AG04450 (cell line): ENCODE measurements at places on chromosomes 2 and 18.

- DNase-seq = no peak
These were observed 68.4 kb downstream of the TWIST2 start for GRCh38 chr2:238916176-238916874.

DNA sequence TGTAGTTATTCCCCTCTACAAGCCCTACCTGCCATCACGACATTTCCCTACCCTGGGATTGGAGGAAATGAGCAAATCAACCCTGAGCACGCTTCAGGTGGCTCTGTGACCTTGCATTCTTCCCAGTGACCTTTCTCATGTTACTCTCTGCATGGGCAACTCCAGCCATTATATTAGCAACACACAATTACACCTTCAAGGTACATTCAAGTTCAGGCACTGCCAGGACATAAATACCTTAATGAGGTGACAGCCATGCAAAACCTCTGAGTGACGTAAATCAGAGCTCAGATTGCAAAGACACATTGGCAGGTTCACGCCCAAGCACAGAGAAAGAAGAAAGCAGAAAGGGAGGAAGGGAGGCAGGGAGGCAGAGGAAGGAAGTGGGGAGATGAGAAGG lies 68.7 kb upstream of the ALK start:
- no peak for DNase-seq

DNA sequence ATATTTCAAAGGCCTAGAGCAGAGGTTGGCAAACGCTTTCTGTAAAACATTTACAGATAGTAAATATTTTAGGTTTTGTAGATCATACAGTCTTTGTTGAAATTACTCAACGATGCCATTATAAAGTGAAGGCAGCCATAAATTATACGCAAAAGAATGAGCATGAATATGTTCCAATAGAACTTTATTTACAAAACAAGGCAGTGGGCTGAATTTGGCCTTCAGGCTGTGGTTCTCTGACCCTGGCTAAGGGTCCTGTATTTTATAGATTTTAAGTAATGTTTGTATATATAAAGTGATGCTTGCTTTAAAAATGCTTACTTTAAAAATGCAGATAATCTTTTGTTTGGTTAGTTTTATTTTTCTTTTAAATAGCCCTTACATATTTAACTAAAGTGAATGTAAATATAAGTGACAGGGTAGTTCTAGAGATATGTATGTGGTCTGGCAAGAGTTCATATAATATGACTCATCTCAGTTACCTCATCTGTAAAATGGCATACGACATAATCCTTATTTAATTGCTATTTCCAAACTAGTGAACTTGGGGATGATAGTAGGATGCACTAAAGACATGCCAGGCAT lies 51.7 kb upstream of the ATP5MC3 start:
- peak; percentile 72 for DNase-seq

- DNase-seq = no peak
These were observed 48.0 kb upstream of the RMND5A start for GRCh38 chr2:86672027-86672545.

- no peak for DNase-seq
These were observed 144.9 kb downstream of the AGAP1 start for GRCh38 chr2:235638541-235639427.

- DNase-seq = no peak
These were observed 138.3 kb upstream of the CYP1B1 start for GRCh38 chr2:38214209-38214717.

GRCh38 chr2:56410140-56410539 lies 226.3 kb downstream of the CCDC85A start:
- no peak for DNase-seq

GRCh38 chr2:122414902-122415301 lies 659.5 kb downstream of the TSN start:
- no peak for DNase-seq

DNA sequence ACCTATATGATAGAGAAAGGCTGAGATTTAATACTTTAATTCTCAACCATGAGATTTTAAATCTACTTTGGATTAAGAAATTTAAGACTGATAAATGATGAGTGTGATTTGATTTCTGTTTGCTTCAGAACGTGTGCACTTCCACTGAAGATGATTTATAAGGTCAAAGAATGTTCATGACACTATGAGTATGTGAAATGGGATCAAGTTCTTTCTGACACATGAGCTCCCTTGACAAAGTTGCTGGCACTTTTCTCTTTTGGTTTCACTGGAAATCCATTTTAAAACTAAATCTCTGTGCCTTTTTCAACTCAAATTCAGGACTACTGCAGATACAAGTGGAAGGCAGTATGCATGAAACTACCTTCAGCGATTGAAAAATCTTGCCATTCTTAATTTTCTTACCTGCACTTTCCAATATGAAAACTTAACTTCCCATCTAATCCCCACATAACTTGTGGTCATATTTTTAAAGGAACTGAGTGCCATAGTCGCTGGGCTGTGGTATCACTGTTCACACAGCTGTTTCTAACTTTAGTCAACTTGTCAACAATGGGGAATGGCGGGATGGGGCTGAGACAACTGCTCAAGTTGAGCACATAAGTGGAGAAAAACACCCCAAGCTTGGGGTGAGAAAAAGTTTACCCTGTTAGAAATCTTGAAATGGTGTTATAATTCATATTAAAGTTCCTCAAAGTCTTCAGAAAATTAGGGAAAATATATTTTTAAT lies 51.8 kb upstream of the TTN start:
- DNase-seq = no peak

DNA sequence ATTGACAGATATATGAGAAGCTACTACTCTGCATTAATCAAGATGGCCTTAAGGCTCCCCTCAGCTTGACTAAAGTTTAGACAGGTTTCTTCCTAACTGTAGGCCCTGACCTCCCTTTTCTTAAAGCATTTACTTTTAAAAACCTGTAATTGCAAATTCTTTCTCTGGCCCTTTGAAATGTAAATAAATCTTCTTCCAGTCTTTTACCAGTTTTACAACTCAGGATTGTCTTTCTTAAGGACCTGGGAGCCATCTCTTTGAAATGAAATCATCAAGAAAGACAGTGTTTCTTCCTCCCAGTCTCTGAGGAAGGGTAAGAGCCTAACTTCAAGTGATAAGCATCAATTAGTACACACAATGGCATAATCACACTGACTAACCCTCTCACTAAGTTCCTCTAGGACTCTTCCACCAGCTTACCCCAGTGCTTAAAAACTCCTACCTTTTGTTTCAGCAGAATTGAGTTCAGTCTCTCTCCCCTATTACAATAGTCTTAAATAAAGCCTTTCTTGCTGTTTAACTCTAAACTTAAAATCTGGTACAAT lies 58.7 kb upstream of the CDH20 start:
- DNase-seq = no peak

GRCh38 chr2:133885847-133886246 lies 317.6 kb upstream of the NCKAP5 start:
- DNase-seq = no peak

- DNase-seq = no peak
These were observed 1960.2 kb downstream of the SUCLG1 start for GRCh38 chr2:82498777-82499443.

- no peak for DNase-seq
These were observed 725 bp downstream of the SLC66A2 start for GRCh38 chr18:79950515-79951341.

DNA sequence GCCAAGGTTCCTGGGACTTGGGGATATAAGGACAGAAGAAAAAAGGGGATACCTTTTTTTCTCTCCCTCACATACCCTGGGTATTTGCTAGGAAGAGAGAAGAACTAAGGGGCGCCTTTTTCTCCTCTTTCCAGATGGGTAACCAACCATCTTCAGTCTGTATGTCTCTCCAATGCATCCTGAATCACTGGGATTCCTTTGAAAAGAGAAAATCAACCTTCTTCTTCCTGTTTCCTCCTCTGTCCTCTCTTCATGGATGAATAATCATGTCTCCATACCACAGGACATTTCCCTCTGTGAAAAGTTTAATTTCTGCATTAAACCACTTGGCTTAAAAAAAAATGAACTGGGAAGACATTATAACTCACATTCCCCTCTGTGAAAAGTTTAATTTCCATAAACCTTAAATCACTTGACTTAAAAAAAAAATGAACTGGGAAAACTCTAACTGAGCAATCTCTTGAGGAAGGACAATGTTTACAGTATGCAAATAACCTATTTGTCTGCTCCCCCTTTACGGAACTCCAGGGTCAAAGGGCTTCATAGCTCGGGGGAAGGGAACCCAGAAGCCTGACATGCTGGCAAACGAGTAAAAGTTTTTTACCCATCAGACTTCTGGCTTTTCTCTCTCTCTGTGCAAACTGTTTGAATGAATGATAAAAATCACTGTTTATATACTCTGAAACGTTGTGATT lies 56.7 kb upstream of the FAM98A start:
- DNase-seq = no peak

- no peak for DNase-seq
These were observed 533 bp downstream of the DHX57 start for GRCh38 chr2:38875227-38875575.

GRCh38 chr2:78118037-78118436 lies 595.9 kb upstream of the LRRTM4 start:
- DNase-seq = no peak

- no peak for DNase-seq
These were observed 70.5 kb upstream of the IGFBP5 start for GRCh38 chr2:216765761-216766262.

GRCh38 chr2:58983111-58983510 lies 742.0 kb upstream of the FANCL start:
- DNase-seq = no peak

DNA sequence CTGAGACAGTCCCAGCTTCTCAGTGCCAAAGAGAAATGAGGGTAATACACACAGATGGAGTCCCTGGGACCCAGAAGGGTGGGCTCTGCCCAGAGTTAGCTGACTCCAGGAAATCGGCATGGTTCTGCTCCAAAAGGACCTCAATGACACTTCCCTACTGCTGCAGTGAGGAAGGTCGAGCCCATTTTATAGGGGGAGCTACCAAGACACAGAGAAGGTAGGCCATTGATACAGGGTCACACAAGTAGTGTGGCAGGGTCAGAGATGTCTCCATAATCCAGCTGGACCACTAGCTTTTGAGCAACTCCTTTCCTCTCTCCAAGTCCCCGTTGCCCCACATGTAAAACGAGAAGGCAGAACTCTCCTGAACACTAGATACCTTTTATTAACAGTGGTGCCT lies 276.9 kb downstream of the MYCN start:
- no peak for DNase-seq

GRCh38 chr2:146265656-146266055 lies 1579.2 kb upstream of the ACVR2A start:
- DNase-seq = no peak

DNA sequence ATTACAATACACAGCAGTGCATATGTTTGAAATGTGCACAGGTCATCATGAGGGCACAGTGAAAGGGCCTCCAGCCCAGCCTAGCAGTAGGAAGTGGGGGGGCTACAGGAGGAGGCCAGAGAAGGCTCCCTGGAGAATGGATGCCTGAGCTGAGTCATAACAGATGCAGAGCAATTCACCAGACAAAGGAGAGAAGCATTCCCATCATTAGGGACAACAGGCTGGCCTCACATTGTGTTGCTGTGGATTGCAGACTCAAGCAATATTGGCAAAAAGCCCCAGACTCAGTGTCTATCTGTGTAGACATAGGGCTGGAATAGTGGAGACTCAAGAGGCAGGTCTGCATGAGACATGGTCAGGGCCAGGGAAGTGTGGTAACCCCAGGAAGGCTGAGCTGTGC lies 329.9 kb downstream of the DLGAP1 start:
- no peak for DNase-seq

- DNase-seq = no peak
These were observed 319 bp upstream of the EN1 start for GRCh38 chr2:118847762-118848172.

- no peak for DNase-seq
These were observed 83.0 kb upstream of the MBOAT2 start for GRCh38 chr2:9086465-9086864.

DNA sequence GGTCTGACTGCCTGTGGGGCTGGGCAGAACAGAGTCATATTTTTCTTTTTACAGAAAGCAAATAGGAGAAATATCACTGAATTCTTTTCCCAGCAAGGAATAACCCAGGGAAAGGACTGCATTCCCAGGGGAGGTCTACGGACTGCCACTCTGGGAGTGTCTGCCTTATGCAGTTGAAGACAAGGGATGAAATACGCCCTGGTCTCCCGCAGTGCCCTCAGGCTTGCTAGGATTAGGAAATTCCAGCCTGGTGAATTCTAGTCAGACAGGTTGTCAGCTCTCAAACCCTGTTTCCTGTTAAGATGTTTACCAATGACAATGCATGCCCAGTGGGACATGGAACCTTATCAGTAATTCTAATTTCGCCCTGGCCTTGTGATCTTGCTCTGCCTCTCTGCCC lies 30.3 kb upstream of the PDK1 start:
- DNase-seq = no peak

DNA sequence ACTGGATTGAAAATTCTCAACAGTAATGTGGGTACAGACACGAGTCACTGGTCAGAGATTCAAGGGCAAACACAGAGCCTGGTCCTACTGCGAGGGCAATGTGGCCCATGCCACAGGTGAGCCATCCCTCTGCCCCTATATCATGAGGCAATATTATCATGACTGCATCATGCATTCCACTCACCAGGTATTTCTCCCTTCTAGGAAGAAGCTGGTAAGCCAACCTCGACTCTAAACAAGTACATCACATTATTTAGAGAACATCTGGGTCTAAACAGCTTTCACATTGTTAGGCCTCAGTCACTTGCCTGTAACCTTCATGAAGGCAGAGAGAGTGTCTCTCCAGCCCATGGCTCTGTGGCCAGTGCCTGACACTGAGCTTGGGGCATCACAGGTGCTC lies 14.6 kb upstream of the RPL31 start:
- DNase-seq = no peak

GRCh38 chr2:240639566-240639965 lies 14.3 kb downstream of the GPR35 start:
- DNase-seq = no peak

DNA sequence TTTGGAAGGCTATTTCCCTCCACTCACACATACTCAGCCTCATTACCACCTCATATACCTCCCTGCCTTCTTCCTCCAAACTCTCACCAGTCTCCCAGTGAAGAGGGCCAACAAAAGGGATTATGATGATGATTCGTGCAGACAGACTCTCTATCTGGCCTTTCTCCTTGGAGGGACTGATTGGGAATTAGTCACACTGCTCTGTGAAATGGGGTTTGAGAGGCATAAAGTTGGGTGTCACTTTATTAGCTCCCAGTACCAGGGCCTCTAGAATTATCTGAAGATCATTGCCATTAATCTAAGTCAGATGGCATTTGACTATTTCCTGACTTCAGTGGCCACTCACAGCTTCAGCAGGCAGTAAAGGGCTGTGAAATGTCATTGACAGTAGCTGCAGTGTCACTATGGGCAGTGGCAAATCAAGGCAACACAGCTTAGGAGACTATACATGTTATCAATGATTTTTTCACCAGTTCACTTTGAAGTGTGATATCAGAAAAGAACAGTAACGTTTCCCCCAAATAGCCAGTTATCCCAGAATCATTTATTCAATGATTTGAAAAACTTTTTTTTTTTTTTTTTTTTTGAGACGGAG lies 17.4 kb downstream of the CNRIP1 start:
- DNase-seq = no peak

GRCh38 chr2:233010569-233011267 lies 2.3 kb downstream of the NGEF start:
- no peak for DNase-seq
